Muscle of arm (tissue), 14 donors: ENCODE measurements at places on chromosomes 11 and 22. TPM values are rescaled to one million over a fixed set of nuclear protein-coding genes. Genes with fewer than 3 reads are reported as not detected.

GRCh38 chr11:104405277-104405676 is 241.3 kb upstream of the PDGFD start:
- DNase-seq = no peak

- DNase-seq = no peak
Observed at GRCh38 chr11:32594272-32594671, 10.6 kb downstream of the EIF3M start.

PELI3 gene
- not detected for polyA plus RNA-seq

SLC25A17 gene
- polyA plus RNA-seq = 19.8 TPM
